ENCODE measurements at places on chromosomes 1 and 21.
A peak's percentile ranks its signal among the peaks of the same experiment; 100 is the strongest.

DNA sequence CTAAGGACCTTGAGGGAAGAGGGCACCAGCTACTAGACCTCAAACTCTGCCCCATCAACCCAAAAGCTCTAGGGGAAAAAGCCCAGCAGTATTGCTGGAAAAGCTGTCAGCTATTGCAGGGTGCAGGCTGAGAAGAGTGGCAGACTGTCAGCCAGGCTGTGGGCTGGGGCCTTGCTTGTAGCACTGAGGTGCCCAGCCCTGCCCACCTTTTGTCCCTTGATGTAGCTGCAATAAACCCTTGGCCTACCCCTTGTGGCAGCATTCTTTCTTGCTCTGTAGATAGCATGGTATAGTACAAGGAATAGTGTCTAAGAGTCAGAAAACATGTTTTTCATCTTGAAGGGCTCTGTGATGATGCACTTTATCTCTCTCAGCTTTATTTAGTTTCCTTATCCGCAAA is 39.4 kb downstream of the CDC14A start:
- no peak for DNase-seq

GRCh38 chr1:183272390-183272848 is 86.4 kb downstream of the LAMC2 start:
- DNase-seq: peak; percentile 96

GRCh38 chr21:41317458-41317857 is 857 bp downstream of the FAM3B start:
- no peak for DNase-seq

- peak; percentile 75 for DNase-seq
Observed at GRCh38 chr1:150548632-150549495, at the start of gene ADAMTSL4. ADAMTSL4 (plus strand) TSS chr1:150549408; CDS start chr1:150552289, 2,881 bp downstream.

- DNase-seq: no peak
Observed at GRCh38 chr1:116352349-116352813, 20.7 kb upstream of the ATP1A1 start.

- no peak for DNase-seq
Observed at GRCh38 chr1:30325085-30325935, 398.1 kb downstream of the MATN1 start.

DNA sequence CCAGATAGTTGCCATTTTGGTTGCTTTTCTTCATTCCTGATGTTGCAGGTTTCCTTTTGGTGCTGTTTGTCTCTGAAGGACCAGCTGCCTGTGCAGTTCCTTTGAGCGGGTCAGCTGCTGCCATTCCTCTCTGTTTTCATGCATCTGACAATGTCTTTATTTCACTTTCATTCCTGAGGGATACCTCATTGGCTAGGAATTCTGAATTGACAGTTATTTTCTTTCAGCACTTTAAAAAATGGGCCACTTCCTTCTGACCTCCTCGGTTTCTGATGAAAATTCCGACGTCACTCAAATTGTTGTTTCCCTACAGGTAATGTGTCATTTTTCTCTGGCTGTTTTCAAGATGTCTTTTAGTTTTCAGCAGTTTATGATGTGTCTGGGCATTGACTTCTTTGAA is 24.8 kb downstream of the CCSAP start:
- DNase-seq: no peak

DNA sequence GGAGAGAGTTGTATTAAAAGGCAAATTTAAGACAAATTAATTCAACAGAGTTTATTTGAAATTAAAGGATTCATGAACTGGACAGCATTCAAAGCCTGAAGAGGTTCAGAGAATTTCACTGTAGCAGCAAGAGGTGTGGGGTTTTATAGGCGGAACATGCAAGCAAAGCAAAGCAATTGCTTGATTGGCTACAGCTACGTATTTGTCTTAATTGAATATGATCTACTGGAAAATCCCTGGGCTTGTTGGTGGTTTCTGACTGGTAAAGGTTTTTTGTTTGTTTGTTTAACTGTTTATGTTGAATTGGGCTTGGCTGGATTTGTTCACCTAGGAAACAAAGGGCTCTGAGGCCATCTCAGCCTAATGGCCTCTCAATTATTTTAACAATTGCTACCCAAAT is 61.5 kb downstream of the KCNK1 start:
- DNase-seq: no peak

Measured in fibroblast of the aortic adventitia (primary cell).